Activated T-cell treated with anti-CD3 and anti-CD28 coated beads, Interleukin-2, amount 50 U/mL, for 1 hour (primary cell): ENCODE measurements at places on chromosomes 11 and 22.

DNA sequence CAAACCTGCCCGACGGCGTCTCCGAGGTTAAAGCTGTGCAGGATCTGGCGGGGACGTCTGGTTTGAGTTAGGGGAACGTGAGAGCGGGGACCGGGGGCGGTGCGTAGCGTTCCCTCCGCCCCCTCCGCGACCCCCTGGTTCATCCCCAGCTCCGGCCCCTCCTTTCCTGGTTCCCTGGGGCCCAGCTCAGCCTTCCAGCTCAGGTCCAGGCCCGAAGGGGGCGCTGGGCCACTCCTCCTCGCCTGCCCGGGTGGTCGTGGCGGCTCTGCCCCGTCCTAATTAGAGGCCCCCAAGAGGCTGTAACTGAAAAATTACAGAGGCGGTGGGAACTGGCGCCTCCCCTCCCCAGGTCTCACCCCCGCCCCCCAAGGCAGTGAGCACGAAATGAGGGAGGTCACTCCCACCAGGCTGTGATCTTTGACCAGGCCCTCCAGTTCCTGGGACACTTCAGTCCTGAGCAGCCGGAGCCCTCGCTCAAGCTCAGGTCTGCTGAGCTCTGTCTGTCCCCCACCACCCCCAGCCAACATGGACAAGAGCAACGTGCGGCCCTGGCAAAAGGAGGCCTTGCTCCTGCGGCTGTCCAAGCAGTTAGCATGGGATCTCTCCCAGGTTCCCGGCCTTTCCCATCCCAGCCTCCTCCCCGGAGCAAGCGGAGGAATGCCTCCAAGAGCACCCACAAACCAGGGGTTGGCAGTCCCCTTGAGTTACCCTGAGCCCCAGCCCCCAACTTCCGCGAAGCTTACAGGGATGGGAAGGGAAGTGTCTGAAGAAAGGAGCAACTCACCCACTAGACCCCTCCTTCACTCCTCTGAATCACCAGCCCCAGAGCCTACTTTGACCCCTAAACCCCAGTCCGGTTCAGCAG is 3.3 kb downstream of the CD248 start:
- no peak for DNase-seq

GRCh38 chr11:34335331-34335730 is 22.5 kb downstream of the ABTB2 start:
- no peak for DNase-seq

DNA sequence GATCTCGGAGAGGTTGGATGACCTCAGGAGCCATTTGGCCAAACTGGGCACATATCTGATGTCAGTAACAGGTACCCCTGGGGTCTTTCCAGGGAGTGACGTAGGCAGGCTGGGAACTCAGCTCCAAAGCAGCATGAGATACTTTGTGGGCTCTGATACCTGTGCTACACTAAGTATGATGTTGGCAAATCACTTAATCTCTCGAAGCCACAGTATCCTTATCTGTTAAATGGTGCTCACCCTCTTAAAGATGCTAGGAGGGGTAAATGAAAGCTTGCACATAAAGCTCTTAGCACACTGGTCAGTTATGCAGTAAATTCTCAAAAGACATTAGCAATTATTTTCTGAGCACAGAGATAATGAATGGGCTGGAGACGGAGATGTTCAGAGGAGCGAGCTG is 17.1 kb upstream of the DGKZ start:
- DNase-seq: no peak

GRCh38 chr11:26741036-26741435 is 19.2 kb upstream of the SLC5A12 start:
- no peak for DNase-seq

GRCh38 chr11:135008001-135008405 is 596.0 kb upstream of the B3GAT1 start:
- no peak for DNase-seq

- DNase-seq: no peak
These were observed 35.4 kb upstream of the GNAZ start for GRCh38 chr22:23034621-23035556.
